ENCODE measurements at places on chromosomes 3 and 15. TPM values are rescaled to one million over a fixed set of nuclear protein-coding genes. Genes with fewer than 3 reads are reported as not detected.

The ASB14 gene
- total RNA-seq, result not detected

GRCh38 chr15:68587769-68588385 lies 9.1 kb downstream of the CORO2B start:
- no peak for DNase-seq

GRCh38 chr15:39216816-39217215 lies 364.1 kb upstream of the THBS1 start:
- DNase-seq, result no peak

DNA sequence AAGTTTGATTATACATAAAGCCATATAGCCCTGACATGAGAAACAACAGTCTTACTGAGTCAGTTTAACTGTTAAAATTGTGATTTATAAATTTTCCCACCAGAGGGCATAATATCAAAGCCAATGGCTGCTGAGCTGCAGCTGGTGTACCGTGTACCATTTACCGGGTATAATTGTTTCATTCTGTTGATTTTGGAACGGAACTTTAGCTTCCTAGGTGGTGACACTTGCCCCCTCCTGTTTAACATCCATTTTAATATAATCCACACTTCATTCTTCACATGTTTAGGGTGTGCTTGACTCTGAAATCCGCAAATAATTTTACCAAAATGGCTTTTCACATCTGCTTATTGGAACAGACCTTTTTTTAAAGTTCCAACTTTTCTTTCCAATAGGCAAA lies 72.8 kb downstream of the SLC9A9 start:
- DNase-seq, result peak; percentile 48

DNA sequence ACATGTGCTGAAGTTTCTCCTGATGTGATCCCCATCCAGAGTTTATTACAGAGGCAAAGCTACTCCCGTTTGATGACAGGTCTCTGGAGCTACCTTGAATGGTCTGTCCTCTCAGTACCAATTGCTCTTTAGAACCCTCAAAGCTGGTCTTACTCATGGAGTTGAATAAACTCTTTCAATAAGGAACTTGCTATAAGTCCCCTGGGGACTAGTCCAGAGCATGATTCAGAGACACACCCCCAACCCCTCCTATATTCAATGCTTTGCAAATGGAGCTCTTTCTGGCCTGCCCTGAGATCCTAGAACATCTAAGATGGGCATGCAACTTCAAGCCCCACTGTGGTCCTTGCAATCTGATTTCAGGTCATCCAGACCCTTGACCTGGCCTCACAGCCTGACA lies 23.9 kb upstream of the TPM1 start:
- no peak for DNase-seq

All from A172 (cell line).